ENCODE measurements at places on chromosomes 6 and 20.

DNA sequence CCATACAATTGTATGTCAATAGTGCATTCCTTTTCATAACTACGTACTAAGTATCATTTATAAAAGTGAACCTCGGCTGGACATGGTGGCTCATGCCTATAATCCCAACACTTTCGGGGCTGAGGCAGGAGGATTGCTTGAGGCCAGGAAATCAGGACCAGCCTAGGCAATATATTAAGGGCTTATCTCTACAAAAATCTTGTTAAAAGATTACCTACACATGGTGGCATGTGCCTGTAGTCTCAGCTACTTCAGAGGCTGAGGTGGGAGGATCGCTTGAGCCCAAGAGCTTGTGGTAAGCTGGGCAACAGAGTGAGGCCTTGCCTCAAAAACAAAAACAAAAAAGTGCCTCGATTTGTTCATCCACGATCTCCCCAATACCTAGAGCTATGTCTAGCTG, 449.7 kb upstream of the SULF2 start:
- DNase-seq, result no peak

DNA sequence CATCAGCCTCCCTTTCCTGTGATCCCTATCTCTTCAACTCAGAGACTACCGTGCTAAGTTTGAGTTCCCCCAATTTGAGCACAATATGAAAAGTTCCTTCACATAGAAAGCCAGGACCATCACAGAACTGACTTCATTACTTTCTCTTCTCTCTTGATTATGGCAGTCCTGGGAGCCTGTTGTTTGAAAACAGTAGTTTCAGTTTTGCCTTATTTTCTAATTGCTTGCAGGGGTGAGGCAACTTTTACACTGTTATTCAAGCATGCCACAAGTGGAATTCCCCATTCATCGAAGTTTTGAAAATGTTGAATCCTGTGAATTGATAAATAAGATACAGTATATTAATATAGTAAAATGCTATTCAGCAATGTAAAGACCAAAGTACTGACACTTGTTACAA, 569.7 kb upstream of the MARCKS start:
- no peak for DNase-seq

GRCh38 chr6:166728884-166729530, 102.0 kb upstream of the RPS6KA2 start:
- DNase-seq, result no peak

- peak; percentile 64 for DNase-seq
Observed at GRCh38 chr6:36682328-36683144, 4.0 kb downstream of the CDKN1A start.

- no peak for DNase-seq
Observed at GRCh38 chr6:7921046-7921445, 10.5 kb upstream of the TXNDC5 start.

DNA sequence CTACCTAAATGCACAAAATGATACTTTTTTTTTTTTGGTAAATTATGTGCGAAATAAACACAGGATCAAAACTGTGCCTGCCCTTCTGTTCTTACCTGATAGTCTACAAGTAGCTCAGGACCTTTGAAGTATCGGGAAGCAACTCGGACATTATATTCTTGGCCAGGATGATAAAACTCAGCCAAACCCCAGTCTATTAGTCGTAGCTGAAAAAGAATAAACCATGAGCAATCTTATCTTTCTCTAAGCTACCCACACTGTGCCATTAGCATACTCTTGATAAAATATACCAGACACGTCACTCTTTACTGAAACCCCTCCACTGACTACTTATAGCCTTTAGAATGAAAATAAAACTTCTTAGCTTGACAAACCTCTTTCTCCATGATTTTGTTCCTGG, 29.8 kb upstream of the TBC1D20 start:
- DNase-seq, result no peak

DNA sequence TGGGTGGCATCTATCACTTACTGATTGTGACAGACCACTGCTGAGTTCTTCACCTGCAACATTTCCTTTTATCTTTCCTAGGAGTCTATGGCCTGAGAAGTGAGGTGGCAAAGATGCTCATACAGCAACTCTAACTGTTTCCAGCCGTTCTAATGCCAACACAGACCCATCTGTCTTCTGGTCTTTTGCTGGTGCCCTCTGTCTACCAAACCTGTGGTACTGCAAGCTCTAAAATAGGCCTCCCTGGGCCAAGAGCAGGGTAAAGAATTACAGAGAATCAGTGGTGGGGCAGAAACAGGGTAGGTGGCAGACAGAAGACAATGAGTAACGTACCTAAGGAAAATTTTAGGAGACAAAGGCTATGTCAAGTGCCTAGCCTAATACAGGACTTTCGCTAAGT, 611.0 kb upstream of the FLRT3 start:
- DNase-seq, result no peak

DNA sequence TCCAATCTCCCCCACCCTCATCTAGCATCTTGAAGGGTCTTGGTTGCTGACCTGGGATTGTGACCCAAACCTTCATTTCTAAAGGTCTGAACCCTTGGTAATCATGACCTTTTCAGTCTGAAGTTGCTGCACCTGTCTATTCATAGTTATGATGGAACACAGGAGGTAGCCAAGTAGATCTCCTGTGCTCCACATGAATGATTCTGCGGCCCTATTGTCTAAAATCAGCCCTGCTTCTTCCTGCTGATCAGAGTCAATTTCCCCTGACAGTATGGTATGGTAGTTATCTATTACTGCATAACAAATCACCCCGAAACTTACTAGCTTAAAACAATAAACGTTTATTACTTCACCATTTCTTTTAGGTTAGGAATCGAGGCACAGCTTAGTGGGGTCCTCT, 9.0 kb downstream of the OR2B6 start:
- DNase-seq, result no peak

DNA sequence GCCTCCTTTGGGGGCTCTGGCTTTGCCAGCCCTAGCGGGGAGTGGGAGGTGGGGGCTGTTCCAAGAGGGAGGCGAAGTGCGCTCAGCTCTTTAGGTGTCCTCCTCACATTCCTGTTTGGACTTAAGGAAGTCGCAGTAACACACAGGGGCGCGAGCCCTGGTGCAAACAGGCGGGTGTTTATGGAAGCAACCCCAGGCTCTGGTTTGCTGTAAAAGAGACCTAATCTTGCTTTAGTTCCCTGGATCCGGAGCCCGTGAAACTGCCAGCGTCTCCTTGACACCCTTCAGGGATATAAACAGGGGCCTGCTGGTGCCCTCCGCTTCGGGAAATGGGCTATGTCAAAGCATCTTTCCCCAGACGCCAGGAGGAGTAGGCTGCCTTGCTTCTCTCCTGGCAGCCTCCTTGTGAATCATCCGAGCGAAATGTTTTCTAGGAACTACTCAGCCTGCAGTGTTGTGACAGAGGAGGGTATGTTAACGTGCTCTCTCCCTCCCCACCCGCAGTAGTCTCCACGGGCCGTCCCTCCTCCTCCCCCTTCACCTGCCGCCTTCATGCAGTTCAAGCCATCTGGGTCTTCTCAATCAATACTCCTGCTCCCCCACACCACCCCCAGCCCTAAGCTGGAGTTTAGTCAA, 168.0 kb upstream of the LRFN2 start:
- no peak for DNase-seq

GRCh38 chr6:16069671-16070070, 59.2 kb upstream of the MYLIP start:
- no peak for DNase-seq

GRCh38 chr6:102389994-102390393, 996.5 kb downstream of the GRIK2 start:
- DNase-seq, result no peak

- DNase-seq, result no peak
Observed at GRCh38 chr6:131379948-131380347, 193.1 kb upstream of the ARG1 start.

- DNase-seq, result no peak
Observed at GRCh38 chr20:48241482-48241881, 456.2 kb upstream of the SULF2 start.

DNA sequence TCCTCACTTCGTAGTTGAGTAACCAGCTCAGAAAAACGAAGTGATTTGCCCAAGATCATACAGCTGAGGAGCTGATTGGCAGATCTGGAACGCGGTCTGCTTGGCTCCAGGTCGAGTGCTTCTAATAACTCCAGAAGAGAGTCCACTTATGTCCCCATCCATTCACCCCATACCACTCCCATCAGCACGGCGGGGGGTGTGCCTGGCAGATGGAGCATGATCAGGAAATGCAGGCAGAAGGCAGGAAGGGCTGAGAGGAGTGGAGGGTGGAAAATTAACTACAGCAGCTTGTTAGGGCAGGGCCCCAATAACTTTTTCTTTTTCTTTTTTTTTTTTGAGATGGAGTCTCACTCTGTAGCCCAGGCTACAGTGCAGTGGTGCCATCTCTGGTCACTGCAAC, 15.0 kb downstream of the FITM2 start:
- DNase-seq, result no peak

GRCh38 chr6:93790981-93791380, 371.6 kb upstream of the EPHA7 start:
- no peak for DNase-seq

DNA sequence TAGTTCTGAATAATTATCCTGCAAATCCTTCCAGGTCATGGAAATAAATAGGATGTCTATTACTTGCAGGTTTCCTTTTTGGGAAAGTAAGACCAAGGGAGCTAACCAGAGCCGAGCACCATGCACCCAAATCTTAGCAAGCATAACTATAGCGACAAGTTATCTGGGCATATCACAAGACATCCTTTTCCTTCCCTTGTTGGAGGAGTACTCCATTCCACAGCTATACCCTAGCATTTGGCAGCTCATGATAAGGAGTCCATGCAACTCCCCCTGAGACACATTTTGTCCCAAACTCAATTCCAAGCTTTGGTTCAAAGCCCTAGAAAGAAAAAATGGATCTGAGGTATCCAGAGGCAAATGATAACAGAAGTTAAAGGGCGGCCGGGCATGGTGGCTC, 16.5 kb upstream of the ASCC3 start:
- DNase-seq, result no peak

DNA sequence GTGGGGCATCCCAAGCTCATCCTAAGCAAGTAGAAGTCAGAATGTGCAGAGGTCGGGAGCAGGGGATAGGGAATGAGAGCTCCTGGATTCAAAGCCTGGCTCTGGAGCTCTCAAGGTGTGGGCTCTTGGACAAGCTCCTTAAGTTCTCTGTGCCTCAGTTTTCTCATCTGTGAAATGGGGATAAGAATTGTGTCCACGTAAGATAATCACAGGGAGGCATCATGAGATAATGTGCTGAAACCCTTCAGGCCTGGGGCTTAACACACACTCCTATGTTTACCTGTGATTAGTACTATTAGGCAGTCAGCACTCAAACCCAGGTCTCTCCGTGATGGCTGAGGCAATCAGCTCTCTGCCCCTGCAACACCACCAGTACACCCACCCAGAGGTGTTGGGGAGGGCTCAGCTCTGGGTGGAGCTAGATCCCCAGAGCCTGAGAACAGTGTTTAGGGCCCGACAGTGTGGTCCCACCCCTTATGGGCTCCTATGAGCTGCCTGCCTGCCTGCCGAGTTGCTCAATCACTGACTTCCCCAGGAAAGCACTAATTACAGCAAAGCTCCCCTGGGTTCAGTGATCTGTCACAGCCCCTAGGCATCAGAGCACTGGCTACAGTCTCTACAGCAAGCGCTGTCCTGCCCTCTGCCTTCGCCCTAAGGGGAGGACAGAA, 6.3 kb upstream of the SIRPA start:
- no peak for DNase-seq

- no peak for DNase-seq
Observed at GRCh38 chr20:38631155-38632022, 29.8 kb downstream of the ARHGAP40 start.

- DNase-seq, result no peak
Observed at GRCh38 chr6:138005846-138006245, 101.4 kb downstream of the PERP start.

DNA sequence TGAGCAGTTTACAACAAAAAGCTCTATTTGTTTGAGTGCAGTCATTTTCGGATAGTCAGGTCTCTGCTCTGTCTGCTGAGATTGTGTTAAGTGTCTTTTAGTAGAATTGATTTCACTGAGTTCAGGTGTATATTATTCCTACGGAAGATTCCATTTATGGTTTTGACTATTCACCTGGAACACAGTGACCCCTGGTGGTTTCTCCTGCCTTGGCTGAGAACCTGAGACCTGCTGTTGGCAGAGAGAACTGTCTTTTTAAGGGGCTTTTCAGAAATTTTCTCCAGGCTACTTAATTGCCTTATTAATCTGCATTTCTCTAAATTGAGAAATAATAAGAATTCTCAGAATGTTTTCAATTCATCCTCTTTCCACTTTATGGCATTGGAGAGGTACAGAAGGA, 508.0 kb downstream of the TBC1D32 start:
- DNase-seq, result peak; percentile 1

DNA sequence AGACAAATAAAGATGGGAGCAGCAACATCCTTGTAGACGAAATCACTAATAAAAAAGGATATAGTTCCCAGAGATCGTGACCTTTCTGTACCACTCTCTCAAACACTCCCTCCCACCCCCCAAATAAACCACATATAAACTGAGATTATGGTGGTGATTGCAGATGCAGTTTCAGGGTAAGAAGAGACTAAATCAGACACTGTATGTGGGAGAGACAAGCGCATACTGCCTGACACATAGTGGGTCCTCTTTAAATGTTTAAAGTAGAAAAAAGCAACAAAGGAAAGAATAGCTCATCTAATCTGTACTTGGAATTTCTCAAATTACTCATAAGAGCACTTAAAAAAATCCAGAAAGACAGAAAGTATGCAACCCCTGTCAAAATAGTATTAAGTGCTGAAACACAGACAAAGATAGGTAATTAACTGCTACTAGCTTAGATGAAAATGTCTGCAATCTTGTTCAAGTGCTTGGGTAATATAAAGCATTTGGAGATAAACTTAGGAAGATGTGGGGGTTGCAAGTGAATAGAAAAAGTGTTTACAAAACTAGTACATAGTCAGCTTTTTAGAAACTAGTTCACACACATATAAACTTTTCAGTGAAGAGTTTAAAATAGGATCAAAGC, 151.6 kb downstream of the BACH2 start:
- no peak for DNase-seq

DNA sequence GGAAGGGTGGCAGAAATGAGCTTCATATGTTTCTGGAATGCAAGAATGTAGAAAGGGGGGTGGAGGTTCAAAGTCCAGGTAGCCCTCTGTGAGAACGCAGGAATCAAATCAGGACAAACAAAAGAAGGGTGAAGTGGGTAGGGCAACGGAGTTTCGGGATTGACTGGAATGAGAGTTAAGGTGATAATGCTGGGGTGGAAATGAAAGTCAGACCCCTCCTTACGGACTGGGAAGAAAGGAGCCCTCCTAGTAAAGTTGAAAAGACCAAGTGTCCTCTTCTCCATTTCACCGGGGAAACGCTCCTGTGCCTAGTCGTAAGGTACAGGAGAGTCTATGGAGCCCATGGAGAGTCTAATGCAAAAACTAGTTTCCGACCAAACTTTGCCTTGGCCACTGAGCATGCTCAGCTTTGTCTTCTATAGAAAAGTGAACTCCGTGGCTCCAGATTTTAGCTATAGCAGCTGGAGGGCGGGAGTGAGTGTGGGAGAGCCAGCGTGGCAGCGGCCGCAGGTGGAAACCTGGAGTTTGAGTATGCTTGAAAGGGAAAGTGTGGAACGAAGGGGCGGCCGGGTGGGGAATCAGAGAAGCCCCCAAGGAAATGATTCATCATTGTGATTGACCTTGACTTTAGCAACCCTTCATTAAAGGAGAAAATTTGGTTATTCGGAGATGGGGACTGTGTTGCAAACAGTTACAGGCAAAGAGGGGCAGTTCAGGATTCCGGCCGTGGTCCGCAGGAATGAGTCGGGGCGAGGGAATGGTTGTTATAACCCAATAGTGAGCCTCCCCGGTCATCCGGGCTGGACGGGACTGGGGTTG, 1.3 kb upstream of the LRRC1 start:
- peak; percentile 35 for DNase-seq

- no peak for DNase-seq
Observed at GRCh38 chr6:157358287-157358686, 22.7 kb upstream of the ZDHHC14 start.

Measured in activated T-cell treated with anti-CD3 and anti-CD28 coated beads, Interleukin-2, amount 50 U/mL, for 72 hours (primary cell).